NCI-H510A (cell line): ENCODE measurements at places on chromosomes 1 and 21.
A peak's percentile ranks its signal among the peaks of the same experiment; 100 is the strongest.

DNA sequence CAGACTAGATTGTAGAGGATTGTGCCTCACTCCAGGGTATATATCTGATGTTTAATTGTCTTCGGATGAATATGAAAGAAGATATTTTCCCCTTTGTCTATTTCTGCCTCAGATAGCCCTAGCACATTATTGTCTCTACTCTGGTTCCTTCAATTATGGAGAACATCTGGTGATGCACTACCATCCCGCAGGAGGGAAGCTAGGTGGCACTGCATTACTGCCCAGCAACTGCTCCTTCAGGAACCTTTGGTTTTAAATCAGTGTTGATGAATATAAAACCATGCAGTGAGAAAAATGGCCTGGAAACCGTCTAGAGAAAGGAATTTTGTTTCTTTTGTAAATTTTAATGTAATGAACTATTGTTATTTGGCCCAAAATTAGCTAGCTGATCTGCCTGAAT, 68.5 kb downstream of the GPR88 start:
- no peak for DNase-seq

DNA sequence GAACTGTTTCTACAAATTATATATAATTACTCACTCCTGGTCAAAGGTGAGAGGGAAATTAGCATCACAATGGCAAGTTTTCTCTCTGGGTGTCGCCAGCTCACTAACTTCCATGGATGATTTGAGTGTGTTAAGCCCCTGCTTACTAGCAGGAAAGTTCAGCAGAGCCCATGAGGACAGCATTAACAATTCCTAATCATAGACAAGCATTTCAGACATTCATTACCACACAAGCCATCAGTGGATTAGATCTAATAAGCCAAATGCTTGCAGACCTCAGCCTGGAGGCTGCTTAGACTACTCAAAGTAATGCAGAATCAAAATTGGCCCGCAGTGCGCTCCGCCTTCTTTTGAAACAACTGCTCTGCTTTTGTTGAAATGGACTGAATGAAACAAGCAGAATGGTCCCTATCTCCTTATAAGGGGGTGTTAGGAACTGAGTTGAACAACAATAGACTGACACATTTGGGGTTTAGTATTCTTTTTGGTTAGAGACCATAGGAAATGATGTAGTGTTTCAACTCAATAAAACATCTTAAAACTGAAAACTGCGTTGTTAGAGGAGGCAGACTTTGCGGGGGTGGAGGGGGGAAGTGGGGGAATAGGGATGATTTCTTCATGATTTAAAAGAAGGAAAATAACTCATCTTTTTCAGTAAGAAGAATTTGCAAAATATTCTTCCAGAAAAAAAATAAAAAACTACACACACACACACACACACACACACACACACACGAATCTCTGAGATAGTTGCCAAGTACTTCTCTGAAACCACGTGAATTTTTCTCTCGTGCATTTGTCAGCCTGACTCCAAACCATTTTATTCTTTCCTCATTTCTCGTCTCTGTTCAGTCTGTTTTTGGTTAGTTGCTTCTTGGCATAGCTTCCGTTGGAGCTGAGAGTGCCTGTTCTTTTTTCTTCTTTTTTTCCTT, 54.6 kb downstream of the GORAB start:
- no peak for DNase-seq

- DNase-seq, result no peak
These were observed 152.0 kb downstream of the KIF26B start for GRCh38 chr1:245306628-245307410.

GRCh38 chr1:57889676-57890320, 465.9 kb upstream of the DAB1 start:
- DNase-seq, result no peak

DNA sequence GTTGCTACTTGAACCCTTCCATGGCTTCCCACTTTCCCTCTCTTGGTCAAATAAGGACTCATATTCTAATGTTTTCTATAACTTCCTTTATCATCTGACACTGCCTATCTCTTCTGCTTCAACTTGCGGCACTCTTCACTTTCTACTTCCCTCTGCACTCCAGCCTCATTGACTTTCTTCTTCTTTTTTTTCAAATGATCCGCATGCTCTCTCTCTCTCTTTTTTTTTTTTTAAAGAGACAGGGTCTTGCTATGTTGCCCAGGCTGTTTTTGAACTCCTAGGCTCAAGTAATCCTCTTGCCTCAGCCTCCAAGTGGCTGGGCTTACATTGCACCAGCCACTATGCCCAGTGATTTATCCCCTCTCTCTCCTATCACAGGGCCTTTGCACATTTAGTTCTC, 7.3 kb upstream of the IL10 start:
- DNase-seq, result no peak

GRCh38 chr1:60825593-60825992, 256.8 kb upstream of the NFIA start:
- no peak for DNase-seq

DNA sequence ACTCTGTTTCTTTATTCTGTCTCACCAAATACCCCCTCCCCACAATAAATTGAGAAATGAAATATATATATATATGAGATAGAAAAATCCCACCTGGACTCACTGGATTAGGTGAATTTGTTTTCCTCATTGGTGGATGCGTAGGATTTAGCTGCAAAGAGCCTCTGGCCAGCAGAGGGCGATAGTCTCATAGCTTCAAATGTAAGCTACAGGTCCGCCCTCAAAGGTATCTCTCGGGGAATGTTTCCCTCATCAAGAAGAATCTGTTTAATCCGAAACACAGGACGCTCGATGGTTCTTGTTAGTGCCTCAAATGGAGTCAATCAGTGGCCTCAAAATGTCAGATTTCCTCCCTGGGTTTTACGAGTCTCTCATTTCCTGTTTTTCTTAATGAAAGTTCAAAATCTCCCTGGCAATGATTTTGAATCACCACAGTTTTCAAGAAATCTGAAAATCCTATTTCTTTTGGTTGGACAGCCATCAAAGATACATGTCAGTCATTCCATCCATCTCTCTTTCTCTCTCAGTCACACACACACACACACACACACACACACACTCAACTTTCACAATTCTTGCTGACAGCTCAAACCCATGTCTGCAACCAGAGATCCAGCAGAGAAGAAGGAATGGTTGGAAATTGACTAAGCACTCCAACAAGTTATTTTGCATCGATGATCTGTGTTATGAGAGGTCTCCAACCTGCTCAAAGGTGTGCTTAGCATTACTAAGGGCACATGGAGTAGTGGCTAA, 13.9 kb upstream of the CAMK1G start:
- DNase-seq, result peak; percentile 34

GRCh38 chr21:36639769-36640168, 59.1 kb upstream of the SIM2 start:
- no peak for DNase-seq

GRCh38 chr1:91885213-91885715, 687 bp downstream of the TGFBR3 start:
- no peak for DNase-seq

GRCh38 chr1:13701271-13701640, 1.3 kb downstream of the PRDM2 start:
- no peak for DNase-seq

DNA sequence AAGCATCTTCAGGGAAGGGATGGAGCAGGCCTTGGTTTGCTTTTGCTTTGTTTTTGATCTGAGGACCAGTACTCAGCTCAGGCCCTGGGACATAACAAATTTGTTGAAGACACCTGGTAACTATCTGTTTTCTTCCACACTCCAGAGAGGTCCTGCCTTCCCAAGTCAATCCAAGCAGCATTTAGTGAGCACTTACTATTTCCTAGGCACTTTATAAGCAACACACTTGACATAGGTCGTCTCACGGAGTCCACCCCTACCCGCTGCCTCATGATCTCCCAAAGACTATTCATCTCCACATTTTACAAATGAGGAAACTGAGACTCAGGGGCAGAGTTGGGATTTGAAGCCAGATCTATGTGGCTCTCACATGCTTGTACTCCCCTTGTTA, 14.4 kb upstream of the EPHA2 start:
- no peak for DNase-seq

GRCh38 chr1:173638043-173639021, 3.2 kb downstream of the TEX50 start:
- no peak for DNase-seq

DNA sequence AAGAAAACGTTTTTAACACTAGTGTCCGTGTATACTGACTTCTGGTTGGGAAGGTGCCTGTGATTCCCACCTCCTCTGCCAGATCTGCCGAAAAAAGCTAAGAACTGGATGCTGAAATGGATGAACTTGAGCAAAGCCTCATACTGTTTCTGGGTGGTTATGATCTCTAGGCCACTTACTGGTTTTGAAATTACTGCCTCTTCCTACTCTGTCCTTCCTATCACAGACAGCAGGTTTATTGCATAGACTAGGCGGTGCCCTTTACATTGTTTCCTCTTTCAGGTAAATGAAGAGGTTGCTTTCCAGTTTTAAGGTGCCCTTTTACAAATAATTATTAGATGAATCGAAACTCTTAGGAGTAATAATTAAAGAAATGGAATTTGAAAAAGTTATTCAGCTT, 27.5 kb downstream of the PEX14 start:
- DNase-seq, result no peak

DNA sequence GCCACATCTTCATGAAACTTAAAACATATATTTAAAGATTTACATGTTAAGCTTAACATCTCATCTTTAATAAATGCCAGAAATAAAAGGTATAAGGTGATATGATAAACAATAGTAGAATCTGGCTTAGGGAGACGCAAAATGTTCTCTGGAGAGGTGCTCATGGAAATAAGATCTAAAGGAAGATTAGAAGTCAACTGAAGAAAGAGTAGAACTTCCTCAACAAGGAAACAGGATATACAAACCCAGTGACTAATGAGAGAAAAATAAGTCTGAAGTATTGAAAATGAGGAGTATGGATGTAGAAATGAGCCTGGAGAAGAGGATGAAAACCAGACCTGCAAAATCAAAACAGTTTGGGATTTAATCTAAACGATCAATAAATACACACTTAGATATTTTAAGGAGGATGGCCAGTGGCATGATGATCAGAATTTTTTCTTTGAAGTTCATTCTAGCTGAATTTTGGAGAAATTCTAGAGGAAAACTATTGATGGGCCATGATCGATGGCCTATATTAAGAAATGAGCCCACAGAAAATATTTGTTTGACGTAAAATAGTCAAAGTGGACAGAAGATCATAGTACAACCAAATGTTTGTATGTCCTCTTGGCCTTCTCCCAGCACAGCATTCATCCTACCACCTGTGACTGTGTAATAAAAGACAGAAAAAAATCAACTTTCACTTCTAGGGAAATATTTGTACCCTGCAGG, 387.9 kb upstream of the PTBP2 start:
- no peak for DNase-seq

- DNase-seq, result no peak
These were observed 28.9 kb upstream of the ADARB1 start for GRCh38 chr21:45045481-45045880.

DNA sequence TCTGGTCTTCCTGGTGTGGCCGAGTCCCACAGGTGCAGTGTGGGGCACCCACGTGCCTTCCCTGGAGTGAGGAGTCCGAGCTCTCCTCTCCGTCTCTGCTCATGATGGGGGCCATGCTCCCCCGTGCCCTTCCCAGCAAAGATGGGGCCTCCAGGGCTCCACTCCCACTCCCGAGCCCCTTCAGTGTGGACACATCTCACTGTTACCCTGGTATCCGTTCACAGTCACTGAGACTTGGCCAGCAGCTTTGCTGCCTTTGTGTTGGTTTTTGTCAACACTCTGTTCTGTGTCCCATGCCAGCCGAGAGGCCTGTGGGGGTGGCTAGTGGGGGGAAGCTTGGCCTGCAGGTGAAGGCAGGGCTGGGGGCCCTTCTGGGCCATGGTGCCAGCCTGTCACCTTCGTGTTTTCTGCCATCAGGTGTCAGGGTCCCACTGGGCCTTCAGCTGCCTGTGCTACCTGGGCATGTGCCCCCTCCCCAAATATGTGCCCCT, 46.9 kb upstream of the POFUT2 start:
- DNase-seq, result no peak

GRCh38 chr1:119275145-119276134, 93.1 kb upstream of the HAO2 start:
- no peak for DNase-seq

DNA sequence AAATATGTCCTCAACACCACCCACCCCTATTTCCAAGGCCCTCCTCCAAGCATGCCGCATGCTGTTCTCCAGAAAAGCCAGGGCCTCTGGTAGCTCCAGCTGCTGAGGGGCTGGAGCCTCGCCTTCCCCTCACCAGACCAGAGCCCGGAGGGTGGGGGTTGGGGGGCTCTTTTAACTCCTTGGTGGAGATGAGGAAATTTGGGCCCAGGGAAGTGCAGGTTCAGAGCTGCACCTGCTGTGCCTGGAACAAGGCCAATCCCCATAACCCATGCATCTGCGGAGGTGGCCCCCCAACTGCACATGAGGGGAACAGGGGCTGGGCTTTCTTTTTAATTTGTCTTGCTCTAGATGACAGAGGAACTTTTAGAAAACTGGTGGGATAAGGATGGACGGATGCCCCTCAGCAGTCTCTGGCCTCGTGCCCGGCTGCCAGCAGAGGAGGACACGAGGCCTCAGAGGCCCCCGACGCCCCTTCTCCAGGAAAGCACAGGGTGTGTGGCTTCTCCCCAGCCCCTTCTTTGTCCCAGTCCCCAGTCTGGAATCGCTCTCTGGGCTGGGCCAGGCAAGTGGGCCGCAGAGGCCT, 550 bp upstream of the SELENON start:
- DNase-seq, result no peak

DNA sequence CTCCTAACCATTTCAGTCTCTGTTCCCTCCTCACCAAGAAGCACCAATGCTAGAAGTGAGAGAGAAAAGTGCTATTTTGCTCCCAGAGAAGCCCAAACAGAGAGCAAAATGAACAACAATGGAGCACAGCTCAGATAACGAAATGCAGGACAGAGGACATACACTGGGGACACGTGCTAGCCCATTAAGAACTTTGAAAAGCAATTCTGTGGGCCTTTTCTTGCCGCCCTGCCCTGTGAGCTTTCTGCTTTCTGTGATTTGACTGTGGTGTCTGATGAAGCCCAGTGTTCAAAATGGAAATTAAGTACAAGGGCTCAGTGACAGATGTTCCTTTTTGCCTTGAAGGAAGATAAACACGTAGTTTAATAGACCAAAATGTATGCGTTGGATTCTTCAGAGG, 130.8 kb downstream of the S1PR1 start:
- DNase-seq, result no peak
